Astrocyte of the spinal cord (primary cell): ENCODE measurements at places on chromosomes 2 and 18.

- DNase-seq = no peak
Measured at GRCh38 chr18:57015451-57015850, 131.4 kb upstream of the BOD1L2 start.

- no peak for DNase-seq
Measured at GRCh38 chr2:134466141-134466540, 212.3 kb downstream of the MGAT5 start.

GRCh38 chr2:121297217-121297830 is 12.3 kb upstream of the TFCP2L1 start:
- DNase-seq = peak; percentile 25

DNA sequence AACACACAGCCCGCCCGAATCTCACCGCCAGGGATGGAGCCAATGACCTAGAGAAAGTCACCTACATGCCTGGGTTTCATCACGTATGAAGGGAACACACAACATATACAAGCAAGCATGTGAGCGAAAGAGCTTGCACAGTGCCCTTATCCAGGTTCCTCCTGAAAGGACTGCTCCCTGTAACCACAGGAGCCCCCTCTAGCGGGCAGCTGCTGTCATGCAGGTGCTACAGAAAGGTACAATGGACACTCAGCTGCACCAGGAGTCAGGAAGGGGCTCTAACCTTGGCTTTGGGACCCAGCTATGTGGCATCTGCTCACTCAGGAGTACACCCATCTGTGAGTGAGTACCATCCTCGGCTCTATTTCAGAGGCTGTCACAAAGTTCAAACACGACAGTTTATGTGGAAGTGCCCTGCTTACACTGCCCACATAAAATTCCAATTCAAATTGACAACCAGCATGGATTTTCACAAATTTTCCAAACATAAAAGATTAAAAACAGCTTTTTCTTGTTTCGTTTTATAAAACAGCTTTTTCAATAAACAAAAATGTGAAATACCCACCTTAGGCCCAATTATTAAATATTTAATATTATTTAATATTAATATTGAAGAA is 3.5 kb downstream of the NDUFA10 start:
- peak; percentile 60 for DNase-seq

DNA sequence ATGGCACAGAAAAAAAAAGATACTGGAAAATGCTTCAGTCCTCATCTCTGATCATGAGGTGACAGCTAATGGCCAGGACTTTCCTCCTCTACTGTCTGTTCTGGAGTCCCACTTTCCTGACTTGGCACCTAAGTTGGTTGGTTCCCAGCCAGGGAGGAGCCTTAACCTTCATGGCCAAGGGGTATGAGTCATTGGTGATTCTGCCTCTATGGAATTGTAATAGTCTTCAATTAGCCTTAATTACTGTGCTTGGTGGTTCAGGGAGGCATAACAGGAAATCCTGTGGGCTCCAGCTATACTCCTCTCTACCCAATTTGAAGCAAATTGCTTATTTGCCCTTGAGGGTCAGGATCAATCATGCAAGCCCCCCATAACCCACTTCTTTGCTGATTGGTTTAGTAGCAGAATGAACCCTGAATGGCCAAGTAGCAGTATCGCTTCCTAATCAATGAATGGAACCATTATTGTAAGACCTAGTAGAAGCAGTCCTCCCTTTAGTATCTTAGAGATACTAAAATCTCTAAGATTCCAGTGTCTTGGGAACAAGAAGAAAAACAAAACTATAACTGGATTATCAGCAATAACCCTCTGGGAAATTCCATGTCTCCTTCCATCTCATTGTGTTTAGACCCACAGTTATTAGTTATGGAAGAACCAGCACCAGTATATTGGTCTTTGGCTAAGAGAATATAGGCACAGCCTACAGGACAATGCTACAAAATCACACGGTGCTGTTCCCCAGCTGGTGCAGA is 109.0 kb downstream of the COL6A3 start:
- peak; percentile 93 for DNase-seq

GRCh38 chr2:5869936-5870335 is 177.8 kb downstream of the SOX11 start:
- DNase-seq = no peak

DNA sequence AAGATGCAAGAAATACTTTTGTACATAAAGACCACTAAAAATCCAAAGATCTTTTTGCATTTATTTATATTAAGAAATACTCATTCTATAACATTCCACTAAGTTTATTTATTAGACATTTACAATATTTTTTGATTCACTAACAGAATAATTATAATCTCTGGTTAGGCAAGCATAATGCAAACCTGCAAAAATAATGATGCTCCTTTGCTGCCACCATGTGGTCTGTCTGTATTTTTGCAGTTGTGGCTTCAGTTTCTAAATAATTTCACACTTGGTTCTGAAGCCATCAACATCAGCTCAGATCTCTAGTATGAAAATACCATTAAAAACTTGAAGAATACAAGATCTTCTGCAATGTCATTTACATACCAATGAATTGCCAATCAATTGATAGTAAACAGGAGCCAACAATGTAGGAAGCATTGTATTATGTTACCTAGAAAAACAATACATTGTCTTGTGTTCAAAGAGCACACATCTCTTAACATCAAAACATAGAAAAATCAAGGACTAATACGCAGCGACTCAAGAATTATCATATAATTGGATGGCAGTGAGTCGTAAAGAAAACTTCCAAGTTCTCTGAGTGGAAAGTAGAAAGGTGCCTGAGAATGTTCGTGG is 28.8 kb upstream of the WDR75 start:
- DNase-seq = peak; percentile 80

GRCh38 chr18:39313992-39314391 is 1748.4 kb upstream of the CELF4 start:
- DNase-seq = no peak

- DNase-seq = no peak
Measured at GRCh38 chr18:44580159-44580558, 100.5 kb upstream of the SETBP1 start.

DNA sequence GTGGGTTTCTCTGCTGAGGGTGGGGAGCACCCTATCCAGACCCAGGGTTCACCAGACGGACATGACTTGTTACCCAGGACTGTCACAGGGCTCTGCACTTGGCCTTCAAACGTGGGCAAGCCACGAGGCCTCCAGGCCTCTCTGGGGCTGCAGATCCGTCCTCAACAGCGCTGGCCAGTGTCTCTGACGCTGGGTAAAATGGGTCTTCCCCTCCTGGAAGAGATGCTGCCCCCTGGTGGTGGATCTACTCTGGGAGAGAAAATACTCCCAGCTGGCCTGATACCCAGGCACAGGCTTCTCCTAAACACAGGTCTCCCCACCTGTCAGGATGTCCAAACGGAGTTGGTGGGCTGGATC is 3.7 kb downstream of the GPR17 start:
- peak; percentile 75 for DNase-seq

- DNase-seq = no peak
Measured at GRCh38 chr2:96692094-96692971, 47.5 kb downstream of the LMAN2L start.

- no peak for DNase-seq
Measured at GRCh38 chr2:30622452-30622851, 175.4 kb downstream of the LCLAT1 start.

DNA sequence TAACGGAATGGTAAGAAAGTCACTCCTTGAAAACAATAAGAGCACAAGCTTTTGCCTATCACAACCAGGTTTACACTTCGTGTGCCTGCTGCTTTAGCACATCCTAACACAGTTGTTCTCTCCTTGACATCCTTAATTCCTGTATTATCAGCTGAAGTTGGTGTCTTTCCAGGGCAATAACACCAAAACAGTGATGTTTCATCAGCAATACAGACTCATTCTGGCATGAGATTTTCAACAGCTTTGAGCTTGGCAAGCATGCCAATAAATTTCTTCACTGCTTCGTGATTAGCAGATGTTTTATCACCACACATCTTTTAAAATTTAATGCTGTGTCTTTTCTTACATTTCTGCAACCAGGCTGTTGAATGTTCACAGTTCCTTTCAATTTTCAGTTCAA is 148.4 kb downstream of the EIPR1 start:
- no peak for DNase-seq

DNA sequence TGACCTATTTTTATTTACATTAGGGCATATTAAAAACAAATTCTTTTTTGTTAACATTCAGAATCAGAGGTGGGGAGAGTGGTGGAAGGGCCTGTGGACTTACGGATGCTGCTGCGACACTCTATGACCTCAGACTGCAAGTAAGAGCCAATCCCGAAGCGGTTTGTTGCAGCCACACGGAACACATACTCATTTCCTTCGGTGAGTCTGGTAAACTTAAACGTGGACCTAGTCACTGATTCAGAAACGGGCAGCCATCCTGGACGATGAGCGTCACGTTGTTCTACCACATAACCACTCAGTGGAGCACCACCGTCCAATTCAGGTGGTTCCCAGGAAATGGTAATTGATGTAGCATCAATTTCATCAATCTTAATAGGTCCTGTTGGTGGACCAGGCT is 61.9 kb downstream of the PLEKHA3 start:
- no peak for DNase-seq

- DNase-seq = no peak
Measured at GRCh38 chr2:136118819-136119716, 1.1 kb upstream of the CXCR4 start.

GRCh38 chr2:164323978-164324377 is 297.3 kb downstream of the GRB14 start:
- DNase-seq = no peak

DNA sequence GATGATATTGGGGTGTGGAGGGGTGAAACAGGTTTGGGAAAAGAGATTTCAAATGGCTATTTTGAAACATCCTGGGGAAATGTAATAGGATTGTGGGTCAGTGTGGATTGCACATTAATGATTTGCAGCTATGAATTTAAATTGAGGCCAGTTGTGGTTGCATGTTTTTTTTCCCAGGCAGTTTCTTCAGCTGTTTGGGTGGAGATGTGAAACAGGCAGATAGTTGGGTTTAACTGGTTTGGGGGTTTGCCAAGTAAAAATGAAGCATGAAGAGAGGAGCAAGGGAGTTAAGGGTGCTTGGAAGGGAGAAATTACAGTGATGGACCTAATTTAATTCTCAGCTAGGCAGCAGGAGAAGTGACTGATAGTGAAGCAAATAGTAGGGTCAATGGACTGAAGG is 16.8 kb downstream of the GPD2 start:
- DNase-seq = peak; percentile 59

DNA sequence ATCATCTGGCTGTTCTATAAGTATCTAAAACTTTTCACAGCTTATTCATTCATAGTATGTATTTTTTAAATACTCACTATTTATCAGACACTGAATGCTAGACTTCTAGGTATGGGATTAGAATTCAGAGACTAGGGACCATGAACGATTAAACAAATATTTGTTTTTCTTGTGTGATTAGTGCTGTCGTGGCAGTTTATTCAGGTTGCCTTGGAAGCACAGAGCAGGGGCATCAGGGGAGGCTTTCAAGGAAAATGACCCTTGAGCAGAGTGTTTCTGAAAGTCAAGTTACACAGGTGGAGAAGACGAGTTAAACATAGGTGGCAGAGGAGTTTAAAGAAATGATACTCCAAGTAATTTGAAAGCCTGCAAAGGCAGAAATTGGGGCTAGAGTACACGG is 5.7 kb downstream of the SPOPL start:
- no peak for DNase-seq

GRCh38 chr18:3269241-3269913 is 7.4 kb downstream of the MYL12B start:
- no peak for DNase-seq

- peak; percentile 42 for DNase-seq
Measured at GRCh38 chr2:168568476-168569267, 112.6 kb downstream of the CERS6 start.

GRCh38 chr2:121090088-121090715 is 194.8 kb downstream of the TFCP2L1 start:
- no peak for DNase-seq

- no peak for DNase-seq
Measured at GRCh38 chr2:22737144-22737543, 647.8 kb upstream of the KLHL29 start.

GRCh38 chr18:62729487-62730386 is 14.4 kb downstream of the PHLPP1 start:
- DNase-seq = no peak

GRCh38 chr18:25876330-25876948 is 214.0 kb downstream of the SS18 start:
- DNase-seq = no peak

- no peak for DNase-seq
Measured at GRCh38 chr2:36512705-36513104, 85.3 kb downstream of the FEZ2 start.

GRCh38 chr2:233972941-233973575 is 55.9 kb downstream of the TRPM8 start:
- DNase-seq = no peak

- DNase-seq = no peak
Measured at GRCh38 chr2:1248187-1248586, 165.1 kb upstream of the TPO start.

GRCh38 chr2:3313781-3314375 is 63.7 kb downstream of the EIPR1 start:
- DNase-seq = no peak

DNA sequence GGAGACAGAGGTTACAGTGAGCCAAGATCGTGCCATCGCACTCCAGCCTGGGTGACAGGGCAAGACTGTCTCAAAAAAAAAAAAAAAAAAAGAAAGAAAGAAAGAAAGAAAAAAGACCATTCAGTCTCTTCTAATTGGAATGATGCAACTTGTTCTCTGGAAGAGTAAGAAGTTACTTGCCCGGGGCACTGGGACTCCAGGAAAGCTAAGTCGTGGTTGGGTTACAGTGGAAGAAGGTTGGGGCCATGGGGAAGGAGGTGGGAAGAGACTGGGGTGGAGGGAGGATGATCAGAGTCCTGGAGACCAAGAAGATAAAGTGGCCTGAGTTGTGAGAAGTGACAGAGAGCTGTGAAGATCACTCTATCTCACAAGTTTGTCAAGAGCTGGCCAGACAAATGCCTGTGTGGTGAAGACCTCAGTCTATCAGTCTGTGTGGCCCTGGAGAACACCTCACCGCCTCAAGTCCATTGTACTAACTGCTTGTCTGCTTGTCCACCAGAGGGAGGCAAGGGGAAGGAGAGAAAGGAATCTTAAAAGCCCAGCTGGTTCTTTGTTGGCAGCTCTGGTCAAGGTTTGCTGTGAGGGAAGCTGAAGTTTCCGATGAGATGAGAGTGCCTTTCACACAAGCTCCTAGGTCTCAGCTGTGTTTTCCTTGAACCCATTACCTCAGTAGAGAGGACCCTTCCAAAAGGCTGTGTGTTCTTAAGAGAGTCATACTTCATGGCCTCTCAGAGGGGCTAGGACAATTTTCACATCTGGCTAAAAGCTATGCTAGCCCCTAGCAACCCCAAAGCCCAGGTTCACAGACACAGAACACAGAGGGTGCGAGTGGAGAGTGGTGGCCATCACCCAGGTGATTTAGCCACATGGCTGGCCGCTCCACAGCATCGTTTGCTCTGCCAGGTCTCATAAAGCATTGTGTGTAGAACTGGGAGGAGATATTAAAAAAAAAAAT is 72.0 kb upstream of the TMEM178A start:
- peak; percentile 83 for DNase-seq

DNA sequence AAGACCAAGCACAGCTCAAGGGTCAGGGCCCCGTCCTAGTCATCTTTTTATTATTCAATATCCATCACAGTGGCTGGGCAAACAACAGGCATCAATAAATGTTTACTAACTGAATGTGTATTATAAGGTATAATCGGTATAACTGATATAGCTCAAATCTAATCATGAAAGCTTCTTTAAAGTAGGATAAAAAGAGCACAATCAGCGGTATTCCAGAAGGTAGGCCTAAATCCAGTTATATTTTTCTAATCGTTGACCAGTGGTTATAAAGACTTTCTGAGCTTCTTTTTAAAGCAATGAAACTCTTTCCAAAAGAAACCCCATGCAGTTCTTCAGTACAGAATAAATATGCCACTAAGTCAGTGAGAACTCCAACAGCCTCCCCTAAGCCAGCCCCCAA is 92.1 kb downstream of the SMAD2 start:
- no peak for DNase-seq
